ENCODE measurements at places on chromosomes 2 and 18.

DNA sequence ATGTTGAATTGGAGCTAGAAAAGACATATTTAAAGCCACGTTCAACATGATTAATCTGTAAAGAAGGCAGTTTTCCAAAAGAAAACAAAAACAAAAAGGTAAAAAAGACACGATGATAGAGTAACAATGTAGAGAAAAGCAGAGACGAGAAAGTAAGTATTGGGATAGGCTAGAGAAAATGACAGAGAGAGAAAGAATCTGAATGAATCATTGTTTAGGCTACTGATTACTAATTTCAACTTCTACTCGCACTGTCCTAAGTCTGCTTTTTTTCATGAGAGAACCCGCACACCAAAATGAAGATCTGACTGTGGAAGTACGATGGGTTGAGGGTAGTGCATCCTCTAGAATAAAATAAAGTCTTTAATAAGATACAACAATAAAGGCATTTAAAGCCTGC lies 1599.2 kb upstream of the TMEFF2 start:
- no peak for DNase-seq

GRCh38 chr2:68689553-68690537 lies 44.8 kb upstream of the ARHGAP25 start:
- peak; percentile 42 for DNase-seq

- no peak for DNase-seq
Measured at GRCh38 chr18:6370886-6371635, 43.6 kb downstream of the L3MBTL4 start.

DNA sequence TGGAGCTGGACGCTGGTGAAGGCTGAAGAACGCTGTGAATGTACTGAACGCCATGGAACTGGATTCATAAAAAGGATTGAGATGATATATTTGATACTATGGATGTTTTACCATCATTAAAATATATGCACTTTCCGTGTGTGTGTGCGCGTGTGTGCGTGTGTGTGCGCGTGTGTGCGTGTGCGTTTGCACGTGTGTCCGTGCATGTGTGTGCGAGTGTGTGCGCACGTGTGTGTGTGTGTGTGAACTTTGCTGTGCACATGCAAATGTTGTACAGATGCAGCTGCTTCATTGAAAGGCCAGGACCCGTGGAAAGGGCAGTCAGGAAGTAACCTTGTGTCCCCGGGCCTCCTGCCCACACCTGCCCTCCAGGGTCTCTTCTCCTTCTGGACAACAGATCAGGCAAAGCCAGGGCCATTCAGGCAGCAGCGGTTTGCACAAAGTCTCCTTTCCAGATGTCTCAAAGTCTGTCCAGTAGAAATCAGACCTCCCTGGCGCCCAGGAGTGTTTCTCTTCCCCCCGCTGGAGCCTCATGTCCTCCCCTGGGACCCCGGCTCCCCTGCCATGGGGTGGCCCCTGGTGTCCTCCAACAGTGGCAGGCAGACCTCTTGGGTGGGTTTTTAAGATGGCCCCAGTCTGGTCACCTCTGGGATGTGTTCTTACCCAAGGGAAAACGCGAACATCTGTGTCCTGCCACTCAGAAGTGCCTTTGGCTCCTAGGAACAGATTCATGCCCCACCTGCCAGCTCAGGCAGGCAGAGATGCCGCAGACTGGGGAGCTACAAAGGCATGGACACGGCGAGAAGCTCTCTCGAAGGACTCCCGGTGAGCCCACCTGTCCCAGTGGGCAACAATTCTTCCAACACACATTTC lies 86.1 kb upstream of the GPC1 start:
- DNase-seq = no peak

DNA sequence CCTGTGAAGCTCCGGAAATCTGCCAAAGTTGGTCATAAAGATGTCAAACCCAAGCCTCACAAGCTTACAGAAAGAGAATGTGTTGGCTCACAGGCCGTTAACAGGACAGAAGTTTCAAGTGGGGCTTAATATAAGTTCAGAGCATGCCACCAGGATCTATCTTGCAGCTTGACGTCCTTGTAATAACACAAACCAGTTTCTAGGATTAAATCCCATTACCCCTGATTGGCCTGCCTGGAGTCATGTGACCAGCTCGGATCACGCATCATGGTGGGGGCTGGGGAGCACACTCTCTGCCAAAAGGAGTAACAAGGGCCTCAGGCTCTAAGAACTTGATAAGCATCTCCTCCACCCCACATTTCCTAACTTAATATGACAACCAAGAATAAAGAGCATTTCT lies 38.9 kb upstream of the SCG2 start:
- no peak for DNase-seq

DNA sequence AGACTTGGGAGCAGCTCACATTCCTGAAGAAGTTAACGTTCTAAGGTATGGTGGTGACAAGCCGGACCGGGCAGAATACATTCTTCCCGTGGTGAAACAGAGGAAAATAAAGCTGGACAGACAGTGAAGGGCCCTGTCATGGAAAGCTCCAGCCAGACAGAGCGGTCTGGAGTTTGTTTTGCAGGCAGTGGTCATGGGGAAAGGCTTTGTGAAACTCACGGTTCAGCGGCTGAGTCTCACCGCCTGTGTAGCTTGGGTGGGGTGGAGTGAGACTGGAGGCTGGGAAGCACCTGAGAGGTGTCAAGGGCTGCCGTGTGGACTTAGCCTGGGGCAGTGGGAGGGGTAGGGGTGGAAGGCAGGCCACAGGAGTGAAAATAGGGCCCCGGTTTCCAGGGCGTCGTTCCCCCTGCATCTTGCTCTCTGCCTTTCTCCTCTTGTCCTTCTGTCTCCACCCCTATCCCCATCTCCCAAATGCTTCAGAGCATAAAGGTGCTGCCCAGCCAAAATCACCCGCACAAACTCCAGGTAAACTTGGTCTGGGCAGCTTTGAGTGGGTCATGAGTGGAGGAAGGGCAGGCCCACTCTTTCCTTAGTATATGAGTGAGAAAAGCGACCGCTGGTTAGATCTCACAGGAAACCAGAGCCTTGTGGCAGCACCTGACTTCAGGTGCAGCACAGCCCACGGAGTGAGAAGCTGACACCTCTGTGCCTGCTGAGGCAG lies 11.4 kb upstream of the SLC20A1 start:
- DNase-seq = no peak

- DNase-seq = no peak
Measured at GRCh38 chr2:27887830-27888229, 2.4 kb downstream of the RBKS start.

- DNase-seq = no peak
Measured at GRCh38 chr2:149075853-149076252, 37.4 kb downstream of the LYPD6B start.

- DNase-seq = no peak
Measured at GRCh38 chr2:170824526-170825015, 7.9 kb downstream of the GAD1 start.
